ENCODE measurements at places on chromosomes 4 and X.

- no peak for DNase-seq
Observed at GRCh38 chrX:134512566-134512965, 52.6 kb downstream of the HPRT1 start.

DNA sequence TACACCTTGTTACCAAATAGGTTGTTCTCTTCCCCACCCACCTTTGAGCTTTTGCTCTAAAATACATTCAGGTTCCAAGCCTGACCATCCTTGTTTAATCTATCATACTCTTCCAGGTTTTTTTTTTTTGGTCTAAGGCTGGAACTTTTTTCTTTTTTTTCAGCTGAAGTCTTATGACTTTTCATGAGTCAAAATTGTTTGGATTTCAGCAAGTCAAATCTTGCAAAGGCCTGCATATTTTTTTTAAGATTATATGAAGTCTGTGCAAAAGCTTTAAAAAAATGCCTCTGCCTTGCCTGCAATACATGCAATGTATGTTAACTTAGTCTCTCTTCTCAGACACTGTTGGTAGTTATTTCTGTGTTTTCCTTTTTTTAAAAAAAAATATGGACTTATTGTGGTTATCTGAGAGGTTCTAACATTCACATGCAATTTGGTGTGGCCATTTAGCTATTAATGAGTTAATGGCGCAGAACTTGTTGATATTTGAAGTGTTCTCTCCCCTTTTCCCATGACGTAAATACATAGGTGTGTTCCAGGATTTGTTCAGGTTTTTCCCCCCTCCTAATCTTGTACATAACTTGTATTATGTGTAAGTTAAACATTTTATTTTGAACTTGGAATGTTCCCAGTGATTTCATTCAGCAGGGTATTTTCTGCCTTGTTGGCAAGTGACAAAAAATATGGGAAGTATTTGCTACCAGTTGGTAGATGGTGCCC is 58.7 kb downstream of the CCKAR start:
- no peak for DNase-seq

DNA sequence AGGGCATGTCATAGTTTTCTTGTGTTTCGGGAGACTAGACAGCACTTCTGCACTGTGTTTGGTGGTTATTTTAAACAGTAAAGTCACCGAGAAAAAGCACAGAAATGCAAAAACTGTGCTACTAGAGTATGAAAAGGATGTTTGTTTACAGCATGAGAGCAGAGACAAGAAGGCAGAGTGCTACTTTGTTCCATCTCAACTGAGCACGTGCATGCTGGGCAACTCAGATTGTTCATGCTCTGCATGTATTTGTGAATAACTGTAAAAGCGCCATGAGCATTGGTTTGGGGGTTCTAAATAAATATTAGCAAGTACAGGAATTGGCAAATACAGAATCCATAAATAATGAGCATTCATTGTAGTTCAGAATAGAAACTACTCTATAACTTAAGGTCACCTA is 7.4 kb downstream of the EVC start:
- no peak for DNase-seq

- peak; percentile 54 for DNase-seq
Observed at GRCh38 chrX:69163936-69164741, 1.1 kb downstream of the PJA1 start.

- DNase-seq = no peak
Observed at GRCh38 chrX:49809891-49810632, 19.0 kb upstream of the PAGE4 start.

DNA sequence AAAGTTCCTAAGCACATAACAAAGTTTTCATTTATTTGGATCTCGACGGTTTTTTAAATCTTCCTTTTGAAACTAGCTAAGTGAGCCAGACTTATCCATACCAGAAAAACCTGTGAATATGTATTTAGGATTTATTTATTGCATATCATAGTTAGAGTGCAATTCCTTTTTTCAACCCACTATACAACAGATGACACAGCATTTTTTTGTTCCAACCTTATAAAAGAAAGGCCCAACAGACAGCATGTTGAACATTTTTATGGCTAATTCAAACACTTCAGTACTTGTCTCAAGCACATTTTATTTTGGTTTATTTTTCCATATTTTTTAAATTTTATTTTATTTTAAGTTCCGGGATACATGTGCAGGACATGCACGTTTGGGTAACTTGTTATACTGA is 15.1 kb upstream of the RNF128 start:
- DNase-seq = no peak

DNA sequence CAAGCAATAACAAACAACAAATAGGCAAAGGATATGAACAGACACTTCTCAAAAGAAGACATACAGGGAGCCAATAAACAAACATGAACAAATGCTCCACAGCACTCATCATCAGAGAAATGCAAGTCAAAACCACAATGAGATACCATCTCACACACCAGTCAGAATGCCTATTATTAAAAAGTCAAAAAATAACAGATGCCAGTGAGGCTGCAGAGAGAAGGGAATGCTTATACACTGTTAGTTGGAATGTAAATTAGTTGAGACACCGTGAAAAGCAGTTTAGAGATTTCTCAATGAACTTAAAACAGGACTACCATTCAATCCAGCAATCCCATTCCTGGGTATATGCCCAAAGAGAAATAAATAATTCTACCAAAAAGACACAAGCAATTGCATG is 129.8 kb upstream of the MAGEB2 start:
- no peak for DNase-seq

- DNase-seq = no peak
Observed at GRCh38 chr4:122858705-122859104, 32.1 kb downstream of the FGF2 start.

DNA sequence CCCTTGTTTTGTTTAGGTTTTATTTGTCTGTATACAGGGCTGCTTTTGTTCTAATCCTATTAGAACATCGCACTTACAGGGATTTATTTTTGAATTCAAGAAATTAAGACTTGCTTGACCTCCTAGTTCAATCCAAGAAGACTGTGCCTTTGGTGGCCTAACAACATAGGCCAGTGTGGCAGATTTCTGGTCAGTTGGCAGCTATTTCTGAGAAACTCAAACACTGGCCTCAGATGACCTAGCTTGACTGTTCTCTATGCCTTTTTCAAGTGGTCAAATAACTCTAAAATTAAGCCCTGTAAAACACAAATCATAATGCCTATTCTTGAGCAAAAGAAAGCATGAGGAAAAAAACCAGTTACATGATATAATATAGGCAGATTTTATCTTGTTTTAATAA is 89.3 kb upstream of the GPR34 start:
- no peak for DNase-seq

- DNase-seq = no peak
Observed at GRCh38 chr4:7998447-7998846, 58.8 kb upstream of the AFAP1 start.

DNA sequence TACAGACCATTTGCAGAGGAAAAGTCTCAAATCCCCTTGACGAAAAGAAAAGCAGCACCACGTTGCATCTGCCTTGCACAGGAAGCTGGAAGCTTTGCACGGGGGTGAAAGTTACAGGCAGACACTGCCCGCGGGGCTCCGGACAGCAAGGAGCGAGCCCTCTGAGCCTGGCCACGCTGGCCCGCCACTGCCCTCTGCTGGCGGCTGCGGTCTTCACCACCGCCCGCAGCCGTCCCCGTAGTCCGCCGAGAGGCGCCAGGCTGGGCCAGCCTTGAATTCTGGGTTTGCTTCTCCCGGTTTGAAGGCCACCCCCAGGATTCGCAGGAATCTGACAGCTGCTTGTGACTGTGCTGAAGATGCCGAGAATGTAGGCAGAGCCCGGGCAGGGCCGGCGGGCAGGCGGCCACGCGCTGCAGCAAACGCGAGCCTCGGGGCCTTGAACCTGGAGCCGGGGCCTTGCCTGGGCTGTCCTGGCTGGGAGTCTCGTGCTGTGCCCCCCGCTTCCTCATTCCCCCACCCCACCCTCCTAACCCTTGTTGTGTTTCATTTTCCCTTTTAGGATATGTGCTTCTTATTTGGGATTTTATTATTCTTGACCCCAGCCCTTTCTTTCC is 49.2 kb downstream of the ENPP6 start:
- peak; percentile 87 for DNase-seq

Data from iPS-NIHi11 (cell line).